ENCODE measurements at places on chromosomes 1 and 21.
A peak's percentile ranks its signal among the peaks of the same experiment; 100 is the strongest.

- no peak overlapping the region for H3K27ac ChIP-seq
- no peaks in the 10 kb centered on the region for H3K36me3 ChIP-seq
- peaks cover 18% of the 10 kb centered on the region for H3K4me1 ChIP-seq
- H3K4me3 ChIP-seq = no peak overlapping the region
These were observed 28.4 kb downstream of the MAN1C1 start for GRCh38 chr1:25644962-25645361.

DNA sequence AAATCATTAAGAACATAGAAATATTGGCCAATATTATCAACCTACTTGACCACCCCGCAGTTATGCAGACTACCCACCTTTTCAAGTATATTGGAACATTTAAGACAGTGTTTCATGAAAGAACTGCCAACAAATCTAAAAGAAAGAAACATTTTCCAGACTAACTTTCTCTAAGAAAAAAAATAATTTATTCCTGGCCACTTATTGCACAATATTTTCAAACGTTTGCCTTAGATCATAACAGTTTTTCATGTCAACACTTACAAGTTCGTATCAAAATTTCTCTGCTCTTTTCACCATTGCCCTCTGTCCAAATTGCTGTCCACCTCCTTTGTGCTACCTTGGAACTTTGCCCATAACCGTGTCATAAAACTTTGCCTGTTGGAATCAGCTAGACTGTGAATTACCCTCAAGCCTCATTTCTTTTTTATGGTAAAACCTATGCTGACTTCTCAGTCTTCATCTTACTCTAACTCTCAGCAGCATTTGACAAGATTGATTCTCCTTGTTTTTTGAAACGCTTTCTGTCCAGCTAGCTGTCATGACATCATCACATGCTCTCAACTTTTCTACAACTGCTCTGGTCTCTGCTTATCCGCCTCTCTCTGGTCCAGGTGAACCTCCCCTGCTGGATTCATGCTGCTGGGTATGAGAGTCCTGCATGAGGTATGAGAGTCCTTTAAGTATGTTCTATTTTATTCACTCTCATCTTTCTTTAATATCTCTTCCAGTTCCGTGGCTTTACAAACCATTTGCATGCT lies 92.8 kb upstream of the CHRM3 start:
- no peaks in the 10 kb centered on the region for H3K27me3 ChIP-seq
- DNase-seq = no peak
- no peaks in the 10 kb centered on the region for H3K36me3 ChIP-seq
- H3K4me1 ChIP-seq = no peaks in the 10 kb centered on the region
- no peak overlapping the region for H3K27ac ChIP-seq

DNA sequence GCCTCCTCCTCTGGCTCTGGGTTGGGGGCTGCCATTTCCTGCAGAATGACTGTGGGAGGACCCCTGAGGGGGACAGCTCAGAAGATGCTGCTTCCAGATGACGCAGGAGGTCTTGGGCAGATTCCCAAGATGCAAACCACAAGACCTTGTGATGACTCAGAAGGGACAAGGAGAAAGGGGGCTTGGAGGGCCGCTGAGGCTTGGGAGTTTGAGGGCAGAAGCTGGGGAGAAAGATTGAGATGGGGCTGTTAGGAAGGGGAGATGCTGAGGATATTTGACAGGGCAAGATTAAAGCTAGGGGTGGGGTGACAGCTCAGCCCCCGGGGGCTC lies 7.5 kb downstream of the PTPRU start:
- DNase-seq = no peak
- H3K36me3 ChIP-seq = no peaks in the 10 kb centered on the region
- H3K4me3 ChIP-seq = no peak overlapping the region
- H3K27ac ChIP-seq = no peak overlapping the region

DNA sequence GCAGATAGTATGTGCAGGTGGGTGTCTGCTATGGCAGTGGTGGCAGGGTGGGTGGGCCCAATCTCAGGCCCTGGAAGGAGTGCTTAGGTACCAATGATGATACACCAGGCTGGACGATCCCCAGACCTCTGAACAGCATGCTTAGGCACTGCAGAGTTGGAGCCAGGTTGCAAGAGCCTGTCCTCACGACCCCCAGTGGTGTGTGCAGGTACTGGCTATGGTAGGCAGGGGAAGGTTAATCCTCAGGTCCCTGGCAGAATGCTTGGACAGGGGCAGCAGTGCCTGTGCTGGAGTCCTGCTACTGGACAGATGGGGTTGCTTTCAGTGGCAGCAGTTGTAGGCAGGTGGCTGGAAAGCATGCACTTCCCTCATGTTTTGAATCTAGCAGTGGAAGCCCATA lies 100.5 kb upstream of the NEK7 start:
- no peaks in the 10 kb centered on the region for H3K4me1 ChIP-seq
- H3K36me3 ChIP-seq = no peaks in the 10 kb centered on the region
- DNase-seq = no peak
- H3K4me3 ChIP-seq = no peak overlapping the region

DNA sequence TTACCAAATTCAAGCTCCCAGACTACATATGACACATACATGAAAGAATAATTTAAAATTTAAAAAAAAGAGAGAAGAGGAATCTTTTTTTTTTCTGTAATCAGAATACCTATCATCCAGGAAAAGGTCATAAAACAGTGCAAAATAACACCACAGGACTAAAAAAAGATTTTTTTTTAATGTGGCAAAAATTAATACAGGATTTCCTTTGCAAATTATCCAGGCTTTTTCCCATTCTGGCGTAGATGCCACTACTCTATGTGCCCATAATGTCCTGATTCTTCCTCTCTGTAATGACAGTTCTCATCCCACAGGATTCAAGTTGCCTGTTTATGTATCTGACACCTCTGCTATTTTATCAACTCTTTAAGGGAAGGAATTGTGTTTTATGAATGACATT lies 429.6 kb downstream of the SMYD3 start:
- no peak for DNase-seq
- H3K4me3 ChIP-seq = no peak overlapping the region
- no peaks in the 10 kb centered on the region for H3K36me3 ChIP-seq
- no peaks in the 10 kb centered on the region for H3K27me3 ChIP-seq
- H3K4me1 ChIP-seq = no peaks in the 10 kb centered on the region

DNA sequence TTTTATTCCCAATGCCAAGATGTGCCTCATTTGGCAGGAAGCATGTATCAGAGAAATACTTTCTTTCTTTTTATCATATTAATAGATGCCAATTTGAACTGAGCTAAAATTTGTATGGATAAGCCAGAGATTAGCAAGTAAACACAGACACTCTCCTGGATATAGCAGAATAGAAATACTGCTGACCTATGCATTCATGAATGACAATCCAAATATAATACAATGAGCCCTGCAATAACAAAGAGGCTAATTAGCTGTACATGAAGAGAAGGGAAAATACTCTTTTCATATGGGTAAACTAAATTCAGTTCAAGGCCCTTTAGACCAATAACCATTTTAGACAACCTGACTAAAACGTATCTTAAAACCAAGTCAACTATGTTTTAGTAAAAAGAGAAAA lies 388.1 kb upstream of the NR5A2 start:
- DNase-seq = no peak
- H3K4me1 ChIP-seq = no peaks in the 10 kb centered on the region
- H3K36me3 ChIP-seq = no peaks in the 10 kb centered on the region
- no peak overlapping the region for H3K27ac ChIP-seq
- H3K4me3 ChIP-seq = no peak overlapping the region

- no peaks in the 10 kb centered on the region for H3K4me1 ChIP-seq
- H3K27ac ChIP-seq = no peak overlapping the region
- no peak overlapping the region for H3K4me3 ChIP-seq
These were observed 27.2 kb upstream of the FOXE3 start for GRCh38 chr1:47388891-47389238.

DNA sequence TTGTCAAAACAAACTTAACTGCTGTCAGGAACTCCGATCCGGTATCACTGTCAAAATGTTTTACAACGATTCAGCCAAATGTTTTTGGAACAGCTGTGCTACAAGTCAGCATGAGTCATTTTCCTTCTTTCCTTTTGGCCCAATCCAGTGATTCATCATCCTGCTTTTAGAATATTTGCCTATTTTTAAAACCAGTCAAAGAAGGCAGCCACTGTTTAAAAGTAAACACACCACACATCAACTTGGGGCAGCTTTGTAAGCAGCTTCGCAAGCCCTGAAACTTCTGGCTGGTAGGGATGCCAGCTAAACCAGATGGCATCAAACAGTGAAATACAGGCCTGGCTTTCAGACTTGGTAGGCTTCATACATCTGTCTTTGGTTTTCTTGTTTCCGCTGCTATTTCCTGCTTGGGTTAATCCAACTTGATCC lies 14.9 kb downstream of the MAP3K7CL start:
- H3K4me3 ChIP-seq = no peak overlapping the region
- peak overlapping the region; percentile 91 for H3K27ac ChIP-seq
- no peaks in the 10 kb centered on the region for H3K27me3 ChIP-seq
- no peak for DNase-seq
- peaks cover 21% of the 10 kb centered on the region for H3K4me1 ChIP-seq
- no peaks in the 10 kb centered on the region for H3K36me3 ChIP-seq

- no peak overlapping the region for H3K4me3 ChIP-seq
- no peak for DNase-seq
- H3K36me3 ChIP-seq = no peaks in the 10 kb centered on the region
- H3K27me3 ChIP-seq = no peaks in the 10 kb centered on the region
- H3K4me1 ChIP-seq = peaks cover 29% of the 10 kb centered on the region
These were observed 38.5 kb upstream of the COL18A1 start for GRCh38 chr21:45366476-45366875.

GRCh38 chr1:89737985-89738510 lies 82.8 kb upstream of the LRRC8D start:
- H3K27me3 ChIP-seq = peaks cover 2% of the 10 kb centered on the region
- DNase-seq = no peak
- H3K36me3 ChIP-seq = no peaks in the 10 kb centered on the region
- H3K4me1 ChIP-seq = no peaks in the 10 kb centered on the region

Data from esophagus squamous epithelium (tissue), 5 donors.